Stimulated activated CD8-positive, alpha-beta memory T cell treated with anti-CD3 and anti-CD28 coated beads, Interleukin-15, amount 100 ng/mL, for 4 hours (primary cell): ENCODE measurements at places on chromosomes 2 and 18.

- DNase-seq = no peak
These were observed 479.1 kb upstream of the NRXN1 start for GRCh38 chr2:51511002-51511401.

DNA sequence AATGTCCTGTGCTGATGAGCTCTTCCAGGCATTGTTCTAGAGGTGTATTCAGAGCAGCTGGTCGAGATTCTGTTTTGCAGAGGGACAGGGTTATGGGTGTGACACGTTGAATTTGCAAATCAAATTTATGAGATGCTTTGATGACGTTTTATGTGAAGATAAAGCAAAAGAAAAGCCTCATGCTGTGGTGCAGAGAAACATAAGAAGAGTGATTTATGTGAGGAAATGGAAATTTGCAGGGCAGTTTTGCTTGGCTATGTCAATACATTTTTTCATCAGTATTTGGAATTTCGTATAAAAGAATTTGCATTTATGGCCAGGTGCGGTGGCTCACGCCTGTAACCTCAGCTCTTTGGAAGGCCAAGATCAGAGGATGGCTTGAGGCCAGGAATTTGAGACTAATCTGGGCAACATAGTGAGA, 36.4 kb downstream of the TSN start:
- no peak for DNase-seq

- DNase-seq = no peak
These were observed 283.7 kb upstream of the PKDCC start for GRCh38 chr2:41764131-41764530.

GRCh38 chr2:80040226-80040625, 264.3 kb downstream of the LRRTM1 start:
- DNase-seq = no peak

- DNase-seq = no peak
These were observed 314.5 kb downstream of the NCKAP5 start for GRCh38 chr2:133253793-133254192.

GRCh38 chr2:162029287-162029901, 44.6 kb downstream of the DPP4 start:
- DNase-seq = no peak

DNA sequence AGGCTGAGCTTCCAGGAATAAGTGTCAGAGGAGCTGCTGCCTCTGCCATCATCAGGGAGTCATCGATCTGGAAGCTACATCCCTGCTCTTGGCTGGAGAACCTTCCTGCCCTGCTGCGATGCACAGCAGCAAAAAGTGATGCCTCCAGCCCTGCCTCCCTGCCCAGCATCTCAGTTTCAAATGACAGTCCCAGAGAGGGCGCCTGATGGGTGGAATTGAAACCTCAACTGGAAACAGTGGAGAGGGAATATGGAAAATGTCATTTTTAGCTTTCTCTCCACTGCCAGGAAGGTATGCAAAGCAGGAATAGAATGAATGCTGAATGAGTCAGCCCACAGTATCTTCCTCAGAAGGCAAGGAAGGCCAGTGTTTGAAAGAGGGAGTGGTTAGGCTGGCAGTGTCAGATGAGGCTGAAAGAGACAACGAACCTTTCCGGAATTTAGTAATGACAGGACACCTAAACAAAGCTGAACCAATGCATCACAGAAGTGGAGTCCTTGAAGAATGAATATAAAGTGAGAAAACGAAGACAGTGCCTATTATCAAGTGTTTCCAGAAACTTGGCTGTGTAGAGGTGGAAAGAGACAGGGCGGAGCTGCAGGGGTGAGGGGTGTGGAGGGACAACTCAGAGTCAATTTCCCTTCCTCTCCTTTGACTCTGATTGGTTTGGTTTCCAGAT, 153.9 kb upstream of the NDUFV2 start:
- DNase-seq = no peak

GRCh38 chr2:166090346-166090745, 37.5 kb downstream of the SCN1A start:
- DNase-seq = no peak

- DNase-seq = no peak
These were observed 7.5 kb upstream of the MYO3B start for GRCh38 chr2:170170281-170171040.

GRCh38 chr18:39796393-39796792, 2158.6 kb upstream of the PIK3C3 start:
- DNase-seq = no peak

DNA sequence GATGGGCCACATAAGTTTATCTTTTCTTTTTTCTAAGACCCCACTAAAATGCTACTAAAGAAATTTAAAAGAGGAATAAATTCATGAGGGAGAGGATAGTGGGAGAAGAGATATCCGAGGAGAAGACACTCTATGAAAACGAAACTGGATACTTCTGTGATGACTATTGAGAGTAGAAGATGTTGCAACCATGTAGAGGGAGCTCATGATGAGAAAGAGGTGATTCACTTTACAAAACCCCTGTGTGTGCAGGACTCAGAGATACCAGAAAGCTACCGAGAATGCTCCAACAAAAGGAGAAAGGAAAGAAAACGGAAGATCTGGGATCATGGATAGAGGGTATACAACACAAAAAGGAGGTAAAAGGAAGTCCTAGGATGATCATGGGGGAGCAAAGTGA, 34.9 kb downstream of the SLC38A11 start:
- no peak for DNase-seq

GRCh38 chr2:124248386-124248785, 223.3 kb downstream of the CNTNAP5 start:
- DNase-seq = no peak

DNA sequence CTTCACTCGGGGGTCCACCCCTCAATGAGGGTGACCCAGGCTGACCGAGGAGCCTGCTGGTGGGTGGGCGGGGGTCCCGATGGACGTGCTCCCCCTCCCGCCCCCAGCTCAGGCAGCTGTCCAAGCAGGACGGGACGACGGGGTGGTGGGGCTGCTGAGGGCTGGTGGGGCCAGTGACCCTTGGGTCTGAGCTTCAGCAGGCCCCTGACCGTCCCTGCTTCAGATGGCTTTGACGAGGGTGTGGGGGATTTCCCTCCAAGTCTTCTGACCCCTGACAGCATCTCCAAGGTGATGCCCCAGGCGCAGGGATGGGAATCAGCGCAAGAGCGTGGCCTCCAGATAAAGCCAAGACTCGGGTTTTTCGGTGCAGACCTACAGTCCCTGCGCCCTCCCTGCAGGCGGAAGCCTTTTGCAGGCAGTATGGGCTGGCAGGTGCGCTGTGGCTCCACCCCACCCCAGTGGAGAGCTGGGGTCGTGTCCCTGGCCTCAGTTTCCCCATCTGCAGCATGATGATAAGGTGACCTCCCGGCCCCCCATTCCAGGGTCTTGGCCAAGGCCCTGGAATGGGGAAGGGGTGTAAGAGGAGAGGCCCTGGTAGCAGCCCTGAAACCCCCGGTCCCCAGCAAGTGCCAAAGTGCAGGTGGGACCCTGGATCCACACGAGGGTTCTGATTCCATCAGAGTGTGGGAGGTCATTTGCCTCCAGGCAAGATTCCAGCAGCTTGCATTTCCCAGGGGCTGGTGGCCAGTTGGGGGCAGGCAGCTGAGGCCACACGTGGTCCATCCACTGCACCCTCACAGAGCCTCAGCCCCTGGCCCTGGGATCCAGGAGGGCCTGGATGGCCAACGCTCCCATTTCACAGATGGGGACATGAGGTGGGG, 8.7 kb downstream of the CROCC2 start:
- DNase-seq = no peak

DNA sequence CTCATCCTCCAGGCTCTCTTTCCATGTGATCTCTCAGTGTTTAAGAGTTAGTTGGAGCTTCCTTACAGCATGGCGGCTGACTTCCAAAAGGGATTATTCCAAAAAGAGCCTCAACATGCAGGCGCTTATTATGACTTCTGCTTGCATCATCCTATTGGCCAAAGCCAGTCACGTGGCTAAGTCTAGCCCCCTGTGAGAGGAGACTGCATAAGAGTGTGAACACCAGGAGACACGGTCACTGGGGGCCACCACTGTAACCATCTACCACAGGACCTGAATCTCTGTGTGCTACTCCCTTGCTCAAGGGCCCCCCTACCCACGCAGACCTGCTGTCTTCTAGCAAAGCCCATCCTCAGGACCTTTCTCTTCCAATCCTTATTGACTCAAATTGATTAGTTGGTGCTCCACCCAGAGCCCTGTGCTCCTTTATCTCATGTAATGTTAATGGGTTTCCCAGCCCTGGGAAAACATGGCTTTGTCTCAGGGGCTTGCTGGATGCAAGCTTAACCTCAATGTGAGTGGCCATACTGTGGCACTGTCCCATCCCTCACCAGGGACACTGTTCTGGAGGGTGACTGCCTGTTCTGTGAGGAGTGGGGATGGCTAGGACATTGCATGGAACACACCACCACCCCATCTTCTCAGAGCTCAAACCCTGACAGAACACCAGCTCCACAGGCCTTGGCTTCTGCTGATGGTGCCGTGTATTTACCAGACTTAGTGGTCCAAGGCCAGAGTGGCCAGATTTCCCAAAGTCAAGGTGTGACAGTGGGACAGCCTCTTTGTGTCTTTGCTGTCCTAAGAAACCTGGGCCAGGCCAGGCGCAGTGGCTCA, 4.2 kb downstream of the IL1RN start:
- no peak for DNase-seq

DNA sequence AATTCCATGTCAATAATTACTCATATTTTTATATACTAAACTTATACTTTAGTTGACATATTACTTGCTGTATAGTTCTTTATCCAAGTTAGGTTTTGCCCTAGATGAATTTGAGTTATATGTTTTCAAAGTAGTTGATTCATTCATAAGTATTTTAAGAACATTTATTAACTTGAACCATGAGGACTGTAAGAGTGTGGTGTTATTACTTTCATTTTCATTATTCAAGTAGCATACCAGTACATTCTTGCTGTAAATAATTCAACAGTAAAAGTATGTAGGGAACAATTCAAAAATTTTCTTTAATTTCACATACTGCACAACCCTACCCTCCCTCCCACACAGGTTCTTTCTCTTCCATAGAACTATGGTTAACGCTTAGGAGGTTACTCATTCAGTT, 75.4 kb downstream of the ANKRD12 start:
- DNase-seq = no peak

- DNase-seq = no peak
These were observed 112.8 kb downstream of the PRELID3A start for GRCh38 chr18:12520442-12520992.

- DNase-seq = no peak
These were observed 210.5 kb downstream of the SH3RF3 start for GRCh38 chr2:109339519-109339966.

- DNase-seq = peak; percentile 79
These were observed at the start of the genes ATRAID and SLC5A6 for GRCh38 chr2:27211943-27212625. ATRAID (plus strand) TSS chr2:27212041; CDS start chr2:27212369, 328 bp downstream. SLC5A6 (minus strand) TSS chr2:27212268; CDS start chr2:27207650, 4,618 bp downstream.

GRCh38 chr18:40851014-40851429, 1104.0 kb upstream of the PIK3C3 start:
- no peak for DNase-seq

DNA sequence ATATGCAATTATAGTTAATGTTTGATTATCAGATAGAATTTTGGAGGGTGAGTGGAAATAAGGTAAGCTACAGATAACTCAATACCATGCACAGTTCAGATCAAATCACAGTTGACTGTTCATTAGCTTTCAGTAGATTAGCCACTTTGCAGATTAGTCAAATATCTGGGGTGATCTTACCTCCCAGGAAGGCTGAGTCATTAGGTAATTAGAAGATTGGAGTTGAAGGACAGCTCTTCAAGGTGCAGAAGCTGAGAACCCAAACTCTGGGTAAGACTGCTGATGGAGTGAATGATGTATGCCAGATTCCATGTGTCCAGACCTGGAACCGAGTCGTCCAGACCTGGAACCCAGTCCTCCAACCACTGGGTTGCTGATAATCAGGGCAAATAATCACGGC, 262.8 kb upstream of the UBE2E3 start:
- DNase-seq = no peak

DNA sequence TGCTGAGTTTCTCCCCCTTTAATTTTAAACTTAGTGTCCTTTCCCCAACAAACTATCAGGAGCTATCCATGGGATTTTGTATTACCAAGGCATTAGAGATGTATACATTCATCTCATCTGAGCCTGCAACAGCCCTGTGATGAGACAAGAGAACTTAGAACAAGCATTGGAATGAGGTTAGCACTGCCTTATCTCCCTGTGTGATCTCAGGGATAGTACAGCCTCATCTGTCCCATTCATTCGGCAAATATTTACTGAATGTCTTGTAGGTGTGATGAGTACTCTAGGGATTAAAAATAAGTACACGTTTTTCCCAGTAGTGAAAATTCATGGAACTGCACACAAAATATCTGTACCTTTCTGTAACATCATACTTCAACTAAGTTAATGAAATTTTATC, 45.6 kb downstream of the PAIP2B start:
- no peak for DNase-seq

GRCh38 chr2:165015052-165015642, 59.8 kb upstream of the SLC38A11 start:
- peak; percentile 3 for DNase-seq

GRCh38 chr18:24190590-24190989, 51.7 kb downstream of the CABYR start:
- DNase-seq = no peak

DNA sequence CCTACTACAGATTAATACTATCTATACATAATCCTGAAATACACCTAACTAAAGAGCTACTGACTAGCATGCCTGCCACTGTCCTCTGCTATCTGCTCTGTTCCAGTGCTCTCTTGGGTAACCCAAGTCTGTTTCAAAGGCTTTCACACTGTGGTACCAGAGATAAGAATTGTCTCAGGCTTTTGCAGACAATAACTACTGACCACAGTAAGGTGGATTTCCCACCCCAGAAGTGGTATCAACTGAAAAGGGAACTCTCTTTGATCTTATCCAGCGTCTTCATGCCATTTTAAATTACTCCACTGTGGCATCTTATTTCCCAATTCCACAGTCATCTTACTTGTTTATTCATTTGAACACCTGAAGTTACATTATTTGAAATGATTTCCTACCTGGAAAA, 190.2 kb downstream of the IKZF2 start:
- DNase-seq = no peak
